Occipital lobe (tissue), 3 donors: ENCODE measurements at places on chromosomes 3 and 15. TPM values are rescaled to one million over a fixed set of nuclear protein-coding genes. Genes with fewer than 3 reads are reported as not detected.

The FRMD5 gene
- total RNA-seq: 29.2 TPM

The NANOGP8 gene
- total RNA-seq: not detected

The NOX5 gene
- under 0.01 TPM for total RNA-seq

The BFSP2 gene
- total RNA-seq: 1.1 TPM

The ECE2 gene
- total RNA-seq: 2.2 TPM

The CASR gene
- total RNA-seq: not detected

The SIDT1 gene
- total RNA-seq: 6.2 TPM

The IL5RA gene
- 0.78 TPM for total RNA-seq

DNA sequence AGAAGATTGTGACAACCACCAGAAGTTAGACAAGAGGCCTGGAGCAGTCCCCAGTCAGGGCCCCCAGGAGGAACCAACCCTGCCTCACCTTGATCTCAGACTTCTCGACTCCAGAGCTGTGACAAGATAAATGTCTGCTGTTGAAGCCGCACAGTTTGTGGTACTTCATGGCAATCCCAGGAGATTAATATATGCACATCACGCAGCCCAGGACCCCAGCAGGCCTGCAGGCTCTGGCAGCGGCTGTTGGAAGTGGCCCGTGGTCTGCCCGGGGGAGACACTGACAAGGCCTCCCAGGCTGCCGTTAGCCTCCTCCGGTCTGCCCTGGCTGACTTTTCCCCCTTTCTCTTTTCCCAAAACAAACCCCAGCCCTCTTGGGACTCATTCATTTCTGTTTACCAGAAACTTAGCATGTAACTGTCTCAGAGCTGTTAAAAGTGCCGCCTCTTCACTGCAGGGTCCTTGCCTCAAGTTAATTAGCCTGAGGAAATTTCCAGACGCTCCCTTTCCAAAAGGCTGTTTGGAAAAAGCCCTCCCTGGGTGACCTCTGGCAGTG is 183.5 kb upstream of the LYSMD4 start:
- DNase-seq: no peak

DNA sequence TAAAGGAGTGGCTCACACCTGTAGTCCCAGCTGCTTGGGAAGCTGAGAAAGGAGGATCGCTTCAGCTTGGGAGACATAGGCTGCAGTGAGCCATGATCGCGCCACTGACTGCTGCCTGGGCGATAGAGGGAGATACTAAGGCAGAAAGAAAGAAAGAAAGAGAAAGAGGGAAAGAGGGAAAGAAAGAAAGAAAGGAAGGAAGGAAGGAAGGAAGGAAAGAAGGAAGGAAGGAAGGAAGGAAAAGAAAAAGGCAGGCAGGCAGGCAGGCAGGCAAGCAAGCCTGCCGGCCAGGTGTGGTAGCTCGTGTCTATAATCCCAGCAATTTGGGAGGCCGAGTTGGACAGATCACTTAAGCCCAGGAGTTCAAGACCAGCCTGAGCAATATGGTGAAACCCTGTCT is 15.3 kb downstream of the SLC28A1 start:
- DNase-seq: no peak

DNA sequence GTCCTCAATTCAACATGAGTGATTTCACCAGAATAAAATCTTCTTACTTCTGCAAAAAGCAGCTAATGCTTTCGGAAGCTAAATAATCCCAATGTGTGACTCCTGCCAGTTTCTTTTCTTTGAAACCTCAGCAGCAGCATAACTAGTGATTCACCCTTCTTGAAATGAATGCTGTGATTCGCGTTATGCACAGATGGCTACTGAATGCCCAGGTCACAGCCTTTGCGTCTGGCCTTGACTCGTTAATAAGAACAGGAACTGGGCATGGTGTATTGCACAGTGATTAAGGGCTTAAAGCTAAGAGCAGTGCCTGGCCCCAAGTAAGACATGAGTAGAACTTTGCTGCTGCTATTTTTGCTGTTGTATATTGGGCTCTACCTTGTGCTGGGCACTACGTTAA is 19.0 kb downstream of the CGNL1 start:
- no peak for DNase-seq

DNA sequence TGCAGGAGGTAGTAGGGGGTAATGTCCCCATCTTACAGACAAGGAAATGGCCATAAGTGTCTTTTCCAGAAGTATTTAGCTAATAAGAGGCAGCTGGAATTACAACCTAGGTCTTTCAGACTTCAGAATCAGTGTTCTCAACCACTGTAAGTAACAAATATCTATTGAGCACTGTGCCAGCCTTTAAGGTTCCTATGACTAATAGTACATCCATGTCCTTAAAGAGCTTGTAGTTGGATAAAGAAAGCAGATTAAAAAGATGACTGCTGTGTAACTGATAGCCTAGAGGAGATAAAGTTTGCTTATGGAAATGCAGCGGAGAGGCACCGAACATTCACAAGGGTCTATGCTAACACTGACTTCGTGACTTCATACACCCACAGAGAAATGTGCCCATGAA is 136.0 kb downstream of the KCNMB2 start:
- DNase-seq: no peak

- DNase-seq: no peak
Observed at GRCh38 chr15:77454265-77454664, 33.6 kb downstream of the HMG20A start.

DNA sequence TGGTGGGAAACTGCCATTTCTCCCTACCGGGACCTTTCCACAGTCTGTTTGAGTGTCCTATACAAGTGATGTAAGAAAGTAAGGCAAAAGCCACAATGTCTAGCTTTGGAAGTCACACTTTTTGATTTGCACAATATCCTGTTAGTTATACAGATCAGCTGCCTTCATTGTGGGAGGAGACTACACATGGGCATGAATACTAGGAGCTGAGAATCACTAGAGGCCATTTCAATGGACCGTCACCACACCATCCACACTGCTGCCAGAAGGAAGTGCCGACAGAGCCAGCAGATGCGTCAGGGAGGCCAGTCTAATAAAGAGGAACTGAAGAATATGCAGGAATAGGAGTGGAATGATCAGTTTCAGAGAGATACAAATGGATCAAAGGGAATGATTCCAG is 65.8 kb downstream of the SCN11A start:
- DNase-seq: no peak

DNA sequence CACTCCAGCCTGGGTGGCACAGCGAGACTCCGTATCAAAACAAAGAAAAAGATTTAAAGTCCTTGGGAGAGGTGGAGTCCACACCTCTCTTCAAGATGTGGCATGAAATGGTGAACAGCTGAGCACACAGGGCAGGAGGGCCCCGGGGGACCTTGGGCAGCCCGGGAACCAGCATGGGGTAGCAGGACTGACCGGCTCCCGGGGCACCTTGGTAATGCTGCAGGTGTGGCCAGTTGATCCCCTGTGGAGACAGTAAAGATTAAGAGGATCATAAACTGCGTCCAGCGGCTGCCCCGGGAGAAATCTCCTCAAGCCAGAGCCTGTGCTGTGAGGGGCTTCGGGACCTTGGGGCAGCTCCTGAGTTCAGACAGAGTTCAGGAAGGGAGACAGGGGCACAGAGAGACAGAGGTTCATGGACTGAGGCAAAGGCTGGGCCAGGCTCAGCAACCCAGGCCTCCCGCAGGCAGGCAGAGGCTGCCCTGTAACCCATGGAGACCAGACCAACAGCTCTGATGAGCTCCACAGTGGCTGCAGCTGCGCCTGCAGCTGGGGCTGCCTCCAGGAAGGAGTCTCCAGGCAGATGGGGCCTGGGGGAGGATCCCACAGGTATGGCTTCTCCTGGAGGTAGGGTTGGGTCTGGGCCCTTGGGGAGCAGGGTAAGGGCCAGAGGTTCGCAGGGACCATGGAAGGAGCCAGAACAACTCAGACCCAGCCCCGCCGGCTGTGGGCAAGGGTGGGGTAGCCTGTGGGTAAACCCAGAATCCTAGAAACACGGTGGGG is at the start of gene NR2E3:
Gene NR2E3 (plus strand): TSS at position 299 of the 780 bp plus-strand sequence. CDS start 190 bp downstream, at position 489.
- no peak for DNase-seq

- DNase-seq: no peak
Observed at GRCh38 chr3:56590814-56591213, 33.8 kb downstream of the CCDC66 start.

DNA sequence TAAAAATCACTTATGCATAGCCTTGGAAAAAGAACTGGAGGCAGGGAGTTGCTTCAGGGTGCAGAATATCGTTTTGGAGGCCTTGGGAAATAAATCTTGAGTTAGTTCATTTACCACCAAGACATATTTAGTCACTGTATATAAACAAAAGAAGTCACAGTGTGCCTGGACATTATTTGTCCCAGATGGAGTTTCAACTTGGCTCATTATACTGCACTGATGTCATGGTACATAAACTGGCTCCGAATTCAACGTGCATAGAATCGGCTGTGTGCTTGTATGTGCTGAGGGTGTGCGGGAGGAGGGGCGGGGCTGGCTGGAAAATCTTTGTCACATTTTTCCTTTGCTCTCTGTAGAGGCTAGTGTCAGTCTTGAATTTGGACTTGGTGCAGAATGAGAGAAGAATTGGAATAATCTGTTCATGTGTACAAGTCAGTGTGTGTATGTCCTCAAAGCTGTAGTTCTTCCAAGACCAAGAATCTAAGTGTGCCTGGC is 86.6 kb downstream of the FNDC3B start:
- DNase-seq: no peak

DNA sequence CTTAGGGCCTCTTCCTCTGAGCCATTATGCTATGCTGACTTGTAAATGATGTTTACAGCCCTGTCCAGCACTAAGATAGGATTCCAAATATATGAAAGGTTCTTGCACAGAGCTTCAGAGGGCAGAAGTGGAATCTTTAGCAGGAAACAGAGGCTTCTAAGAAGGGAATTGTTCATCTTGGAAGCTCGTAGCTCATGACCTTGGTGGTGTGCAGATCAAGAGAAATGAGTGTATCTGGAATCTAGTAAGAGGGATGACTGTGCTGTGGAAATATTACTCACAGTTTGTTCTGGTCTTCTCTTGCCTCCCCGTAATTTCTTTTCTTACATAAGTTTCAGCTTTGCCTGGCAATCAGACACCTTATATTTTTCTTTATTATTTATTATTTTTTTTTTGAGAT is 175.8 kb downstream of the SPATA16 start:
- DNase-seq: no peak

- no peak for DNase-seq
Observed at GRCh38 chr3:36060950-36061349, 319.4 kb upstream of the STAC start.

DNA sequence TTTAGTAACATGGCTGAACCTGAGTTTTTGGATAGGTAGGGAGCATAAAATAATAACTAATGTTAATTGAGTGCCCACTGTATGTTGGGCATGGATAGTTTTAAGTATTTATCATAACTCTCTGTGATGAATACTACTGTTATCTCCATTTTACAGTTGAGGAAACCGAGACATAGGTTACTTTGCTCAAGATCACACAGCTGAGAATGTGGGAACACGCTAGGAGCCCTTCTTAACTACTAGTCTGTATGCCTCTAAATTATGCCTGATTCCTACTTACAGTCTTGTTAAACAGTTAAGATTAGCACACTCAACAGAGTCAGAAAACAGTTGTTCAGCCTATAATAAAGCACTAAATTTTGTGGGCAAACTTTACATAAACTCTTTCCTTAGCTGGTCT is 2.0 kb upstream of the SIAH2 start:
- no peak for DNase-seq

- no peak for DNase-seq
Observed at GRCh38 chr3:46353090-46353489, 821 bp upstream of the CCR2 start.

DNA sequence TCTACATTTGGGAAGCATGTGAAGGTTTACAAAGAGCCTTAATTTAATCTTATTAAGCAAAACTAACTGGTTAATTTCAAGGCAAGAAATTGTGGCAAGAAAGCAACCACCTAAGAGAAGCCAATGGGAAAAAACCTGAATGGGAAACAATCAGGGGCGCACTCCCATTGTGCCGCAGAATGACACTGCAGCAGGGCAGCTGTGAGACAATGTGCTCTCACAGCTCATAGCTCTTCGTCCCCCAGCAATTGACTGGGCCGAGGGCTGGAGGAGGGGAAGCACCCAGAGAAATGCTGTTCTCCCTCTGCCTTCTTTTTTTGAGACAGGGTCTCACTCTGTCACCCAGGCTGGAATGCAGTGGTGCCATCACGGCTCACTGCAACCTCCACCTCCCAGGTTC is 93.3 kb upstream of the RAD18 start:
- no peak for DNase-seq

- DNase-seq: no peak
Observed at GRCh38 chr3:197748597-197749314, 927 bp upstream of the FYTTD1 start.

DNA sequence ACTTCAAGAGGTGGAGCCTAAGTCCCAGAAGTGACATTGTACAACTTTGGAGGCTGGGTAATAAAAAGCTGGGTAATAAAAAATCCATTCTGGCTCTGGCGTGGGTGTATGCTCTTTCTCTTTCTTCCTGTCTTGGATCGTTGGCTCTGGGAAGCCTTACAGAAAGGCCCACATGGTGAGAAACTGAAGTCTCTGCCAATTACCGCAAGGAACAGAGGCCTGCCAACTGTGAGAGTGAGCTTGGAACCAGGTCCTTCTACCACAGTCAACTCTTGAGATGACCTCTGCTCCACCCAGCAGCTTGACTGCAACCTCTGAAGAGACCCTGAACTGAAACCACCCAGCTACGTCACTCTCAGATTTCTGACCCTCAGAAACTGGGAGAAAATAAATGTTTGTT is 51.0 kb downstream of the NR2F2 start:
- DNase-seq: no peak

DNA sequence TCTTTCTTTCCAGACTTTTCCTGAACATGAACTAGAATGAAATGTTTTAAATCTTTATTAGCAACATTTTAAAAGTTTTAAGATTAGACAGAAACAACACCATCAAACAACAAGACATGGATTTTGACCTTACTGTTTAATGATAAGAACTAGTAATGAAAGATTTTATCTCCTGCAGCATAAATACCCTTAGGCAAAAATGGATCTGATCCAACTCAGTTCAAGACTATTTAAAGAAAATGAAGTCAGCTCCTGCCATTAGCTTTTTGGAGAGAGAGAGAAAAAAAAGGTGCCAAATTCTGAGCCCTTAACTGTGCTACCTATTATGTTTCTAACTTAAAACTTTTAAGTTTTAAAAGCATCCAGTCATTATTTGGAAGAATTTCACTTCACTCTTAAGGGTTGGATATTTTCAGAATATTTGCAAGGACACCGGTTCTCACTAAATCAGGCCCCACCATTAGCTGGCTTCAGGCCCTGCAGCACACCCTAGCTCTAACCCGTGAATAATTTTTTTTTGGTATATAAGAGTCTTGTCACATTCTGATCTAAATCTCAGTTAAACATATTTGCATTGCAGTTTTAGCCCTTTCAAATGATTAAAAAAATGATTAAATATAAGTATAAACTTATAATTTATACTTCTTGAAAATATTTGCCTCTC is 60.0 kb downstream of the NR1I2 start:
- DNase-seq: no peak

DNA sequence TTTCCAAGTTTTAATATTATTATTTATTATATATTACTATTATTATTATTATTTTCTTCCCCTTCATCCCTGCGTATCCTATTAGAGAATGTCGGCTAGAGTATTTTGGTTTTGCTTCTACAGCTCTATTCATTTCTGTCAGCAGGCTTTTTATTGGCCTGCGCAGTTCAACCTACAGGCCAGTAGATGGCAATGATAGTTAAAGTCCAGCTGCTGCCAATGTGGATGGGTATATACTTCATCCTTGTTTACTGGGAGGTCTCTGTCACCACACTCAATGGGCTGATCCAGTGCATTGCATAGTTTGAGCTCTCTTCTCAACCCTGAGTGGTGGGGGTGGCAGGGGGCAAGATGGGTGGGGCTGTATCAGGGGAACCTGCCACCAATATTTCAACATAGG is 799.8 kb downstream of the NSUN3 start:
- no peak for DNase-seq
